Epithelial cell of prostate (primary cell): ENCODE measurements at places on chromosomes 16 and 17.

GRCh38 chr16:60304720-60305119, 1570.6 kb upstream of the GOT2 start:
- no peak for DNase-seq

DNA sequence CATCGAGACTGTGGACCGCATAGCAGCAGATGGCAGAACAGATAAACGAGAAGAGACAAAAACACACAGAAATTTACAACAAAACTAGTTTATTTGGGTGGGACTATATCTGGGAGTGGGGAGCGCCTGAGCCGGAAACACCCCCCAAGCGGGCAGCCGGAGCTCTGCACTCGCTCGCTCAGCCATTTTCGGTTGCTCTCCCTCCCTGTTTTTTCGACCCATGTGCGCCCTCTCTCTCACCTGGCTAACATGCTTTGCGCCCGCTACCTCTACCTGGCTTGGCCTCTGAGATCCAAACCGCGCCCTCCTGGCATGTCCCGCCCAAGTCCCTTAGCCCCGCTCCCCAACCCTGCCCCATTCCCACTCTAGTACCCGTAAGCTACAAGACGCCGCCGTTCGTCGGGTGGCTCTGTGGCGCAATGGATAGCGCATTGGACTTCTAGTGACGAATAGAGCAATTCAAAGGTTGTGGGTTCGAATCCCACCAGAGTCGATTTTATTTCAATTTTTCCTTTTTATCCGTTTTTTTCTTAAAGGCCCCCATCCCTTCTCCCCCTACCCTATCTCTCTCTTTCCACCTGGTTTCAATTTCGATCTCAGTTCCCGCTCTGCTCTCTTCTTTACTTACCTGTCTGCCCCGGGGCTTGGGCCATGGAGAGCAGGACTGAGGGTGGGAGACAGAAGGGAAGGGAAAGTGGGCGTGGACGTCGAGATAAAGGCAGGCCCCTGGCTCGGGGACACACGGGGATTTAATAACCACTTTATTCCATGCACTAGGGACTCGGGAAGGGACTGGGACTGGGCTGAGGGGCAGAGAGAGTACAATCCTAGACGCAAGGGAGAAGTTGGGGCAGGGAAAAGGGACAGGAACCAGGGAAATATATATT, 2.4 kb upstream of the ALOXE3 start:
- DNase-seq: peak; percentile 61

DNA sequence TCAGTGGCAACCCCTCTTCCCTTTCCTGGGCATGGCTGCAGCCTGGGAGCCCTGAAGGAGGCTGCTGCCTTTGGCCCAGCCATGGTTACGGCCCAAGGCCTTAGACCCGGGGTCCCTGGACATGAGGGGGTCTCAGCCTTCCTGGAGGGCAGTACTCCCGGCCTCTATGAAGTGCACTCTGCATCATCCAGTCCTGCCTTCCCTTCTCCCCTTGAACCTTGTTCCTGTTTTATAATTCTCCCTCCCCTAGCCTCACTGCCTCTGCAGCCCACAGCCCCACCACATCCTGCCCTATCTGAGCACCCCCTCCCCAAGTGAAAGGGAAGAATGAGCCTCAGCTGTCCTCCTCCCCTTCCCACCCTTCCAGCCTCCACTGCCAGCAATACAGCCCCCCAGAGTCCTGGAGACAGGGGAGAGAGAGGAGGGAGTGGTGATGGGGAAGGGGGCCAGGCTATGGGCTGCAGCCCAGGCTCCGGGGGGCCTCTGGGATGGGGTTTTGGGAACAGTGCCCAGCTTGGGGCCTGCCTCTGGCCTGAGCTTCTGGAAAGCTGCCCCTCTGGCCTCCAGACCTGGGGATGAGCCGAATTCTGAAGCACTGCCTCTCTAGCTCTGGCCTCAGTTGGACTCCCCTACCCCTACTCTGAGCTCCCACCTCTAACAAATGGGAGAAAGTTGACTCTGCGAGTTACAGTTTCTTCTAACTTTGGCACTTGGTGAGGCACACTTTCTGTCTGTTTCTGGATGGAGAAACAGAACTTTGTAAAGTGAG, 7.6 kb downstream of the CCR7 start:
- DNase-seq: no peak

GRCh38 chr17:45292696-45293412, 24.0 kb downstream of the MAP3K14 start:
- DNase-seq: no peak

- no peak for DNase-seq
Observed at GRCh38 chr17:17757391-17757791, 76.1 kb downstream of the RAI1 start.

DNA sequence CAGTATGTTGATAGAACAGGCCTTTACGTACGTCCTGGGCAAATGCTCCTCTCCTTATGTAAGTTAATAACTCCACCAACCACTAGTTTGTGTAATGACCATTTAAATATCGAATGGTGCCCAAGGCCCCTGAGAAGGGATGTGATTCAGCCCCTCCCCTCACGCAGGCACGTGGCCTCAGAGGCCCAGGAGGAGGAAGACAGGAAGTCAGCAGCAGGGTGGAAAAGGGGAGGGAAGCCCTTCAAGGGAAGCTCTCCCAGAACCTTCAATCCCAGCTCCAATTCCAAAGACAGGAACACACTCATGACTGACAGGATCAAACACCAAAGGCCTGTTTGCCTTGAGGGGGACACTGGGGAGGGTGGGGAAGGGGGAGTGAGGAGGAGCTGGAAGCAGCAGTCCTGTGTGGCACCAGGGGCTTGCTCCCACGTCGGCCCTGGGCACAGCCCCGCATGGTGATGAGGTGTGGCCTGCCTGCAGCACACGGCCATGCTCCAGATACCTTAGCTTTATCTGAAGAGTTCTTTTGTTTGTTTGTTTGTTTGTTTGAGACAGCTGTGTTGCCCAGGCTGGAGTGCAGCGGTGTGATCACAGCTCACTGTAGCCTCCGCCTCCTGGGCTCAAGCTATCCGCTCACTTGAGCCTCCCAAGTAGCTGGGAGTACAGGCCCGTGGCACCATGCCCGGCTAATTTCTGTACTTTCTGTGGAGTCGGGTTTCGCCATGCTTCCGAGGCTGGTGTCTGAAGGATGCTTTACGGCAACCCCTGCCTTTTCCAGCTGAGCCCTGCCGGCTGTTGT, 105.0 kb downstream of the ZNF778 start:
- no peak for DNase-seq

- no peak for DNase-seq
Observed at GRCh38 chr17:3865176-3865575, 19.1 kb upstream of the NCBP3 start.

DNA sequence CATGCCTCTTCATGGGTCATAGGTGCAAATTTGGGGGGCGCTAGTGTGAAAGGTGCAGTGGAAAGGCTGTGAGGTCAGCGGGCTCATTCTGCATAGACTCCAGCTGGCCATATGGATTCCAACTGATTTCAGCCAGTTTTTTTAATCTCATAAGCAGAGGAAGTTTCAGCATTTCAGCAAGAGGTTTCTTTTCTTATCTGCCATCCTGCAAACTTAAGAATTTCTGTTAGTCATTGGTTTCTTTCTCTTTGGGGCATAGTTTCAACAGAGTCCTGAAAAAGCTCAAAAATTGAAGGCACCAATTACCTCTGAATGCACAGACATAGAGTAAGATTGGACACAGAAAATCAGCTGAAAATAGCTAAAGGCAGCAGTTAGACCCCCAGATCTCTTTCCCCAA, 16.2 kb upstream of the ALOX15 start:
- DNase-seq: no peak

DNA sequence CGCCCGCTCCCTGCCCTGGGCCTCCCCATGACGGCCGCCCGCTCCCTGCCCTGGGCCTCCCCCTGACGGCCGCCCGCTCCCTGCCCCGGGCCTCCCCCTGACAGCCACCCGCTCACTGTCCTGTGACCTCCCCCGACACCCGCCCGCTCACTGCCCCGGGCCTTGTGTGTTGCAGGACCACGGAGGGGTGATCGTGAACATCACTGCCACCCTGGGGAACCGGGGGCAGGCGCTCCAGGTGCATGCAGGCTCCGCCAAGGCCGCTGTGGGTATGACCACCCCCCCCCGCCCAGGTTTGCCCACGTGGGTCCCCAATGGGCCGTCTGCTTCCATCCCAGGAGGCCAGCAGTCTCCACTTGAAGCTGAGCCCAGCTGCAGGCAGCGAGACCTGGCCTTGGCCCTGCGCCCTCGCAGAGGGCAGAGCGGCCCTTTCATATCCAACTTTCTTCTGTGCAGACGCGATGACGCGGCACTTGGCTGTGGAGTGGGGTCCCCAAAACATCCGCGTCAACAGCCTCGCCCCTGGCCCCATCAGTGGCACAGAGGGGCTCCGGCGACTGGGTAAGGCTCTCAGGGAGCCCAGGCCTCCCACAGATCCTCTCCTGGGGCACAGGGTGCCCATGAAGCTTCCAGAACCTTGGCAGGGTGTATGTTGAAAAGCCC, 9.0 kb downstream of the DECR2 start:
- no peak for DNase-seq

GRCh38 chr17:43928609-43929008, 13.7 kb downstream of the PPY start:
- DNase-seq: no peak

- DNase-seq: no peak
Observed at GRCh38 chr17:7336240-7337175, at the start of gene ACAP1. ACAP1 (plus strand) TSS chr17:7336529; CDS start chr17:7336735, 206 bp downstream.

- no peak for DNase-seq
Observed at GRCh38 chr17:16074423-16074822, 74.8 kb downstream of the TTC19 start.

DNA sequence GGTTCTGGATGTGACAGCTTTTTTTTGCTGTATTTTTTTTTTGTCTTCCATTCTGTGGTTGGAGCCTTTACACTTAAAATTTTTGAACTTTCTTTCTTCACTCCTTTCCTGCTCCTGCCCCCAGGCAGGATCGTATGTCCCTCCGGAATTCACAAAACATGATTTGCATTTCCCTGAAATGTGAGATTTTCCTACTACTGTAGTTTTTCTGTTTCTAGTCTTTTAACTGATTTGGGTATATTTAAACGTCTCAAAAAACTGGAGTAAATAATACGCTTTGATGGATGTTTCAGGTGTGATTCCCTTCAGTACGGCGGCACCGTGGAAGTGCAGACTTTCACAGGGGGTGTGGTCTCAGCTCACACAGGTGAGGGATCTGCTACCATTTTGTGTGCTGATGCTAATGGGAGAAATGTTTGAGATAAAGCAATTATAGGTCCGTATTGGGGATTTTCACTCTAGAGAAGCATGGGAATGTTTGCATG, 686 bp downstream of the SRCAP start:
- DNase-seq: no peak

DNA sequence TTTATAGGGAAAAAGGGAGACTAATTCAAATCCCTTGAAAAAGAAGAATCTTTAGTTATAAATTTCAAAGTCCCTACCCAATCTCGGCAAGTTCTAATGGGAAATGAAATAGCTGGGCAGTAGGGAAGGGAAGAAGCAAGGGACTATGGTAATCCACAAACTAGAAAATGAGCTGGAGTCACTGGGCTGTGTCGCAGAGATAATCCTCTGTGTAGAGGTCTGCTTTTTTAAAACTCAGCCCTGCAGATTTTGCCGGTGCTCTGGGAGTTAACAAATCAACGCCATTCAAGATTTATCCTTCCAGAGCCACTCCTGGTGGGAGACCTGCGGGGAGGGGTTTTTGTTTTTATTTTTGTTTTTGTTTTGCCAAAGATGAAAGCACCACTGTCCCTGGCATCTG, 20.8 kb downstream of the SNX11 start:
- no peak for DNase-seq

DNA sequence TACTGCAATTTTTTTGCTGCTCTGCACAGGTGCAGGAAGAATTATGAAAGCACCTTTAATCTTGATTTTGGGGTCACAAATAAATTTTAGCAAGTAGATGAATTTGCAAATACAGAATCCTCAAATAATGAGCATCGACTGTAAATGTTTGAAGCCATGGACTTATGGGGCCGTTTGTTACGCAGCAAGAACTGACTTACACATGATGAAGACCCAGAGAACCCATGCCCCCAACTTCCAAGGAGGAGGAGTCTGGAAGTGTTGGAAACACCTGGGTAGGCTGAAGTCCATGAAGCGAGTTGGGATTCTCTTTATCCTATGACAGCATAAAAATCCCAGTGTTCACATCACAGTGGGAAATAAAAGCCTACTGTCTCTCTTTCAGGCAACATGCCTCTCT, 176.6 kb downstream of the RBFOX3 start:
- DNase-seq: no peak
